ENCODE measurements at places on chromosomes 1 and 21.
A peak's percentile ranks its signal among the peaks of the same experiment; 100 is the strongest.

DNA sequence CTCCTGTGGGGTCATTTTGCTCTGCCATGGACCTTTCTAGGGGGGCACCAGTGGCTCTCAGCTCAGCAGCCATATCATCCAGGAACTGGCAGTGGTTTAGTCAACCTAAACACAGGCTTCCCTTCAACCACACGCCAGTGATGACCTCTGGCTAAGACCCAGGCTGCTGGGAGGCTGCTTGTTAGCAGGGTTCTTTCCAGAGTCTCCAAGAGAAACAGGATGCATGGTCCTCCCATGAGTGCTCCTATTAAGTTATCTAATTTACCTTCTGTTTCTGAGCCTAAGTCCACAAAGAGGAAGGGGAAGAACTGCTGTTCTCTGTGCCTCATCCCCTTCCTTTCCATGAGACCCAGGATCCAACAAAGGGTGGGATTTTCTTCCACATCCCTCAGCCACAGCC is 137.3 kb upstream of the PLXNA2 start:
- DNase-seq = no peak

- no peak for DNase-seq
These were observed 358.0 kb downstream of the LMO4 start for GRCh38 chr1:87686671-87687070.

GRCh38 chr1:204408074-204408507 is 3.5 kb downstream of the PPP1R15B start:
- DNase-seq = peak; percentile 84

DNA sequence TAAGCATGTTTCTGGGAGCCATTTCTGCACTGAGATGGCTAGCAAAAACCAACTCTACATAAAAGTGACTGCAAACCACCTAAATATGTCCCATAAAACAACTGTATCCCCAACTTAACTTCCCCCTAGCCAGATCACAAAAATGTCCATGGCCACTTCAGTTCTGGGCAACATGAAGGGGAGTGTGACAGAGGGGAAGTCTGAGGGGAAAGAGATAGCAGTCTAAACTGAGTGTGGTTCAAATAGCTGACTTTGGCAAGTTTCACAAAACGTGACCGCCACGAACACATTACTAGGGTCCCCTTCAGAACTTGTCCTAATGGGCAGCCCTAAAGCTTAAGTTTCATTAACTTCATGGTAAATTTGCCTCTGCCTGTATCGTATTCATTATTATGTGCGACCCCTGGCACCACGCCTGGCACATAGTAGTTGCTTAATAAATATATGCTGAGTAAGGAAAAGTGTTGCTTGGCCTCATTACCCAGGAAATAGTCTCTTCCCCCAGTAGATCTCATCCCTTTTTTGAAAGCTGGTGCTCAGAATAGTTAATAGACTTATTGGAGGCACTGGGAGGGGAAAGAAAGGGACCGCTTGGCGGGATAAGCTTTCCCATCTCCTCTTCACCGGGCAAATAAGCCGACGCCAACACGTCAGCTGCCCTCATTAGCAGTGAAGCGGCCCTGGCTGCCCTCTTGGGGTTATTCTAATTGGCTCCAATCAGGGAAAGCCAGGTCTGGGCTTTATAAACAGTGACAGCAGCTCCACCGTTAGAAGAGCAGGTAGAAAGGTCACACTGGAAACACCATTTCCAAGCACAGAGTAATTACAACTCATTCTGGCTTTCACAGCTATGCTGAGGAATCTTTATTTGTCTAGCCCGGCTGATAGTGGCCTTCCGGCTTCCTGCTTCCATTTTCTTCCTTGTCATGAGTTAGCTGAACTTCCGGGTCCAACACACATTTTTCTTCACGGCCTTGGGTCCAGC is 122.1 kb downstream of the LRIG2 start:
- DNase-seq = no peak

GRCh38 chr1:74512170-74512915 is at the start of gene LRRC53:
Gene LRRC53, minus strand, starts transcription at chr1:74512611. Its CDS starts 29,262 bp downstream, at chr1:74483349.
- DNase-seq = no peak

- DNase-seq = no peak
These were observed 100.5 kb downstream of the GLIS1 start for GRCh38 chr1:53638360-53639035.

DNA sequence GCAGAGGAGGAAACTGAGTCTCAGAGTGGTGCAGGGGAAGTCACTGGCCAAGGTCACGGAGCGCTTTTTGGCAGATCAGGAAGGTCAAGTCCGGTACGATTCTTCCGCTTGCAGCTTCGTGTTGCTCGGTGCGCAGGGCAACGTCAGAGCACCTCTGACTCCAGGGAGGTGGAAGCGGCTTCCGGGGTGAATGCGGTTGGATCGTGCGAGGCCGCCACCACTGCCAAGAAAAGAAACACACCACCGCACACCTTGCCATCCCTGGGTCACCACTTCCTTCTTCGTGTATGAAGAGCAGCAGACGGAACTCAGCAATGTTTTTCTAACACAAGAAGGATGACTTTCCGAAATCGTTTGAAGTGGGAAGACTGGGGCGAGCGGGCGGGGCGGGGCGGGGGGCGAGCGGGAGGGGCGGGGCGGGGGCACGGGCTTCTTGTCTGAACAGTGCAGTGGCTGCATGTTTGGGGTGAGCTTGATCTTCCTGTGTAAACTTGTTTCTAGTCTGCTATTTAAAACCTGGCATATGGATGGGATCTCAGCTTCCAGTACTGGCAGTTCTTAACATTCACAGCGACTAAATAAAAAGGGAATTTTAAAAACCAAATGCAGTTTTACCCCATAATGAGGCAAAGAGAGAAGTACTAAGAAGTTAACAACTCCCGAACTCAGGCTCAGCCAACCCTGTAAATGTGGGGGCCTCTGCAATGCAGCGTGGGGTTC is 300.0 kb downstream of the RRAGC start:
- no peak for DNase-seq

DNA sequence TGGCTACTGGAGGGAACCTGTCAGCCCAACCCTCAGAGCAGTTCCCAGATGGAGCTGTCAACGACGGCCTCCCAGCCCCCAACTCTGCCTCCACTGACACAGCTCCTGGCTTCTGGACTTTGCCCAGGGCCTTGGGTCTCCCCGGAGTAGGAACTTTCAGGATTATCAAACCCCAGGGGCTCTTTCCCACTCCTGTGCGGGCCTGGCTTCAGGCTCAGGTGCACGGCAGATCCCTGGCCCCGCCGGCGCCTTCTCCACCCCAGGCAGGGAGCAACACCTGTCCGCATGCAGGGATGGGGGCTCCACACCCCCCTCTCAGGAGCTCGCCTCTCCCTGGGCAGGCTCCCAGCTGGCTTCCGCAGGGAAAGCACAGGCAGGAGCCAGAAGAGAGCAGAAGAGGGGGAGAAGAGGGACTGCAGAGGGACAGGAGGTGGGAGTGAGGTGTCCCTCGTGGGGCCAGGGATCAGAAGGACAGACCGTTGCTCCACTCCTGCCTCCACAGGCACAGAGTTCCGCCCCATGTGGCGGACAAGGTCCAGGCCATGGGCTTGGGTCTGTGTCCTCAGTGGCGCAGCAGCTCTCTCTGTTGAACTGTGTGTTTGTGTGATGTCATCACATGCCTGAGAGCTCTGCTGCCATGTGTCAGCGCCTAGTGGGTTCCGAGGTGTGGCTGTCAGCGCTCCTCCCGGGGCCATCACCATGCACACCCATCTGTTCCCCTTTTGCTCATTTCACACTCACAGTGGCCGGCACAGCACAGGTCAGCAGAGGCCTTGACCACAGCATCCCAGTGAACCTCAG is 107.7 kb downstream of the PDE9A start:
- DNase-seq = no peak

DNA sequence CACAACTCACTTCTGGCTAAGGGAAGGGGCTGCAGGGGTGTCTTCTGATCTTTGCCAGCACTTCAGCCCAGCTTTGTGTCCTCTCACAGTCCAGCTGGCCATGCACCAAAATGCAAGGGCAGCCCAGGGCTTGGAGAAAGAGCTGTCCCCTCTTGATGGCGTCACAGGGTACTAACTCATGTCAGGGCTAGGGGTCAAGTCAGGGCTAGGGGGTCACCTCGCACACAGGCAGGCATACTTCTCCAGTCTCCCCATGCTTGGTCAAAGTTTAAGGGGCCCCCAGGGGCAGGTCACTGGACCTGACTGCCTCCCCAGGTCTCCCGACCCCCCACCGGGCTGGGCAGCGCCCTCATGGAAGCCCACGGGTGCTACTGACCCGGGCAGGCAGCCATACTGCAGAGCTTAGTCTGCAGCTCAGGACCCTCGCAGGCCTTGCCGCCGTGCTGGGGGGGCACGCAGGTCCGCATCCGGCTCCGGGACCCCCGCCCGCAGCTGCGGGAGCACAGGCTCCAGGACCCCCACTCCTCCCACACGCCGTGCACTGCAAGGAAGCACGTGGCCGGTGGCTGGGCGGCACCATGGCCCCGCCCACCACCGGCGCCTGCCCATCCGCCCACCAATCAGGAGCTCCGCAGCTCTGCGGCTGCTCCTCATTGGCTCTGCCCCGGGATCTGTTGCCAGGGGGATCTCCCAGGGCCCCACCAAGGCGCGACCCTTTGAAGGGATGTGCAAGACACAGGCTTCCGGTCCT is 21.5 kb downstream of the ADGRB2 start:
- no peak for DNase-seq

DNA sequence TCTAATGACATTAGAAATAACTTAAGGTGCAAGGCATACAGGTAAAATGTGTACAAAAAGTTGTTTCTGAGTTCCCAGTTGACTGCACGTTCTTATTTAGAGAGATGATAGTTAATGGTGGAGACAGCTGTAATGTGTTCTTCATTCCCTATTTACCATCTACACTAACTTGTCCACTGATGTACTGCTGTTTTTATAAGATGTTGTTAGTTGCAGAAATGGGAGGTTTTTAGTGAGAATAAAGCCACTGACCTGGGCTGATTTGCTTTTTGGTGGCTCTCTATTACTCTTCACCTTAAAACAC is 122.9 kb upstream of the LYPLAL1 start:
- DNase-seq = no peak

GRCh38 chr1:233328142-233328921 is 808 bp downstream of the MAP3K21 start:
- DNase-seq = no peak

GRCh38 chr1:155941845-155942531 is 550 bp downstream of the RXFP4 start:
- DNase-seq = no peak

GRCh38 chr1:43747736-43748135 is 40.4 kb downstream of the ST3GAL3 start:
- DNase-seq = no peak

GRCh38 chr21:32713726-32714125 is 14.1 kb downstream of the SYNJ1 start:
- no peak for DNase-seq

DNA sequence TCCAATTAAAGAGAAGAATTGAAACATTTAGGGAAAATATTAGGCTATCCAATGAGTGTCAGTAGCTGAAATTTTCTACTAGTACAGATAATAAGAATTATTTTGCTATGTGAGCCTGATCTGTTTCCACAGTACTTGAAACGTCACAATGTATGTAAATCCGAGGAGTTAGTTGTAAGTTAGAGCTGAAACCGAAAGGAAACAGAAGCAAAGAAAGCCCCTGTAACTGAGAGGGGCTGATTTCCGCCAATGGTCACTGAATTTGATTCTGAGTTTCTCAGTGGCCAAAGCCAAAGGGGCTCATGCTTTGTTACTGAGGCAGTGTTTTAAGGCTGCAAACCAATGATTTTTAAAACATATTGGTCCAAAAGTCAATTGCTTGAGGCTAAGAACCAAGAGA is 168.3 kb upstream of the DUSP10 start:
- DNase-seq = no peak

- DNase-seq = no peak
These were observed 360.1 kb upstream of the PLXNA2 start for GRCh38 chr1:208604295-208604694.

DNA sequence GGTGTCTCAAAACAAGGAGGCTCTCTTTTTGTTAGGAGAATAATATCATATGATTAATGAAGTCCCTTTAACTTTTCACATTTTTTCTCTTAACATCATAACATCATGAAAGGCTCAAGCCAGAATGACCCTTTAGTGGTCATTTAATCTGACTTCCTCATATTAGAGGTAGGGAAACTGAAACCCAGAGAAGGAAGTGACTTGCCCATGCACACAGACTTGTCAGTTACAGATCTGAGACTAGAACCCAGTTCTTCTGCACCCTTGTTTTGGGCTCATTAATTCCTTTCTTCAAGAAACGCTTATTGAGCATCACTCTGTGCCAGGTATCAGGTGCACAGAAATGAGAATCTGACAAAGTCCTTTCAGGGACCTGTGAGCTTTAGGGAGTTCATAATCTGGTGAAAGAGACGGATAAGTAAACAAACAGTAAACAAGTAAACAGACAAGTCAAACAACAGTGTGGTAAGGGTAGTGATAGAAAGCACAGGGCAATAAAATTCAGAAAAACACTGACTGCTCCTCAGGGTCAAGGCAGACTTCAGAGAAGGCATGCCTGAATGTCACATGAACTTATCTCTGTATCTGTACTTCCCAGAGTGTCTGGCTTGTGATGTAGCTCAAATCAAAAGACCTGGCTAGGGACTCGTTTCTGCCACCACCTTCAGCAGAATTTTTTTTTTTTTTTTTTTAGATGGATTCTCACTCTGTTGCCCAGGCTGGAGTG is 38.3 kb upstream of the OSBPL9 start:
- DNase-seq = no peak

- DNase-seq = peak; percentile 25
These were observed 3.5 kb upstream of the TTC22 start for GRCh38 chr1:54804471-54805132.

DNA sequence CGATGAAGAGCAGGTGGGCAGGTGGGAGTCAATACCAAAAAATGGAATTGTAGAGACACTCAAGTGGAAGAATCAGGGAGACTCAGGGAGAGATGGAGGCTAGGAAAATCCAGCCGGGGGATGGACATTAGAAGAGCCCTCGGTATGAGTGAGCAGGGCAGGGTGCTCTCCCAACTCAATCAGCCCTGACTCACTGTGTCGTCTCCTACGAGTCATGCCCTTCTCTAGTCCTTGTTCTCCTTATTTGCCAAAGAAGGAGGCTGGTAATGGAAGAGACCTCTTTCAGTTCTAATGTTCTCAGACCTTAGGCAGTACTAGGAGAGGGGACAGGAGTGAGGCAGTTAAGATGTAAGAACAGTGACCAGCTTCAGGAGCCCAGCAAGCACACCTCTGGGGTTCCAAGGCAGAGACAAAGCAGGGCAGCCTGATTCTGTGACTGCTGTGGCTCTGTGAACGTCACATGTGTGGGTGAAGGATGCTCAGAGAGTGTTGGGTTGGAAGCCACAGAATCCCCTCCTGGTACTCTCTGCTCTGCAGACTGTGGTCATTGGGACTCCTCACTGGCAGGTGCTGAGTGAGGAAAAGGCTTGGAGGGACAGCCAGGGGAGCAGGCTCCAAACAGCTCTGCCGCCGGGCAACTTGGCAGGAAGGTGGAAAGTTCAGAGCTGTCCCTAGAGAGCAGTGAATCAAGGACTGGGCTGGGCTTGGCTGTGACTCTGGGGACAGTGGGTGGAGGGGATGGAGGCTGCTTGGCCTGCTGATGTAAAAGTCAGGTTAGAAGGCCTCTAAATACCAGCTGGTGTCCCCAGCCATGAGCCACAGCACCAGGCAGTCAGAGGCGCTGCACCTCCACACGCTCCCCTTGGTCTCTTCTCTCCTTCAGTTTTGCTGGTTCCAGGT is 11.1 kb upstream of the GJA5 start:
- peak; percentile 69 for DNase-seq
